ENCODE measurements at places on chromosomes 2 and 18. TPM values are rescaled to one million over a fixed set of nuclear protein-coding genes. Genes with fewer than 3 reads are reported as not detected.

- H3K4me1 ChIP-seq, result no peaks in the 10 kb centered on the region
- no peak overlapping the region for H3K4me3 ChIP-seq
- H3K27ac ChIP-seq, result no peak overlapping the region
- H3K36me3 ChIP-seq, result no peaks in the 10 kb centered on the region
Measured at GRCh38 chr2:191670787-191671186, 7.1 kb upstream of the NABP1 start.

DNA sequence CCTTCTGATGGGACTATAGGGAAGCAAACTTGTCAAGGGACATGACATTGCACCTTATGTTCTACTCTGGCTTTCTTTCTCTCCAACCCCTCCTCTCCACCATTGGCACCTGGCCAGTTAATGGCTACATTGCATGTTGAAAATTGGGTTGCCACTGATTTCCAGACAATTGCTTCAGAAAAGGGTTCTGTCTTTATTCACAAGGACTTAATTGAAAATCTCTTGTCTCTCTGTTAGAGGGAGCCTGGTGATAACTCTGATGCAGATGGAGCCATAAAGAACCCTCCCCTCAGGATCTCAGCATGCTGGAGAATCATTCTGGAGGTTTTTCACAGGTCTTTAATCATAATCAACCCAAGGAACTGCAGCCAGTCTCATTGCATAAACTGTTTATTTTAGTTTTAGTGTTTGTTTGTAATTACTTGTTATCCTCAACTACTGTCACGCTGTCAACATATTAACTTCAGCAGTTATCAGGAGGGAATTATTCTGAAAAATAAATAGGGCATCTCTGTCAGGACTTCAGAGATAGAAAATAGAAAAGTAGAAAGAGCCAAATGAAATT lies 316.8 kb downstream of the RIT2 start:
- H3K27me3 ChIP-seq, result no peaks in the 10 kb centered on the region
- no peak for DNase-seq
- H3K27ac ChIP-seq, result no peak overlapping the region

DNA sequence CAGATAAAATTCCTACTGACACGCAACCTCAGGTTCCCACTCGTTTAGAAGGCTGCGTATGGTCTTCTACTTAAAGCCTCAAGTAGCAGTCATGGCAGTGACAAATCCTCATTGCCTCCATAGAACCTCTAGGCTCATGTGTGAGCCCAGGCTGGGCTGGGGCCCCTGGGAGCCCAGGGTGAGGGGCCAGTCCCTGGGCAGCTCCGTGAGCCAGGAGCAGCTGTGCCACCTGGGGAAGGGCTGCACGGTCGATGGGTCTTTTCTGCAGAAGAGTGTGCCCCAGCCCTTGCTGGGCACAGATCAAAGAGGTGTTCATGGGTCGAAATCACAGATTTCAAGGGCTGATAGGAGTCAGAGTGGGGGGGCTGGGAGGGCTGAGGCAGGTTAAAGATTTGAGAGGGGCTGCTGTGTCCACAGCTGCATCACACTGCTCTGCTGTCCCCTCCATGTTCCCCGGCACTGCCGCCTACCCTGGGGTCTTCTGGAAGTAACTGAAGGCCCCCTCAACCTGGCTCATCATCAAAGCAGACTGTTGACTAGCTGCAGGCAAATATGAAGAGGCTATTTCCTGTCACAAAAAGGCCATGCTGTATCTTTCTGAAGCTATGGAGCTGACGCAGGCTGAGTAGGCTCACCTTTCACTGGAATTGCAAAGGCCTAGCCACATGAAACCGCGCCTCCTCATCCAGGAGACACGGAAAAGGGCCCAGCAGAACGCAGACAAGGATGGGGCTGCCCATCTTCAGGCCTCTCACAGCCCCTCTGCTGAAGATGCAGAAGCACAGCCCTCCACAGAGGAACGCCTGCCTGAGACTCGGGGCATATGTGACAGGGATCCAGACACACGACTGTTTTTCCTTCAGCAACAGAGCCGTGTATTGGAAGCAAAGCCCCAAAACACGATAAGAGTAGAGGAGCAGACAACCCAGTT lies 35.7 kb upstream of the ALPP start:
- no peak overlapping the region for H3K4me3 ChIP-seq
- H3K4me1 ChIP-seq, result no peaks in the 10 kb centered on the region
- no peaks in the 10 kb centered on the region for H3K36me3 ChIP-seq
- DNase-seq, result no peak
- H3K27ac ChIP-seq, result no peak overlapping the region

The FAM98A gene
- total RNA-seq, result 56.1 TPM

- H3K36me3 ChIP-seq, result no peaks in the 10 kb centered on the region
- no peaks in the 10 kb centered on the region for H3K27me3 ChIP-seq
- no peak for DNase-seq
- H3K27ac ChIP-seq, result no peak overlapping the region
- no peak overlapping the region for H3K4me3 ChIP-seq
Measured at GRCh38 chr2:211133766-211134165, 577.4 kb downstream of the CPS1 start.

DNA sequence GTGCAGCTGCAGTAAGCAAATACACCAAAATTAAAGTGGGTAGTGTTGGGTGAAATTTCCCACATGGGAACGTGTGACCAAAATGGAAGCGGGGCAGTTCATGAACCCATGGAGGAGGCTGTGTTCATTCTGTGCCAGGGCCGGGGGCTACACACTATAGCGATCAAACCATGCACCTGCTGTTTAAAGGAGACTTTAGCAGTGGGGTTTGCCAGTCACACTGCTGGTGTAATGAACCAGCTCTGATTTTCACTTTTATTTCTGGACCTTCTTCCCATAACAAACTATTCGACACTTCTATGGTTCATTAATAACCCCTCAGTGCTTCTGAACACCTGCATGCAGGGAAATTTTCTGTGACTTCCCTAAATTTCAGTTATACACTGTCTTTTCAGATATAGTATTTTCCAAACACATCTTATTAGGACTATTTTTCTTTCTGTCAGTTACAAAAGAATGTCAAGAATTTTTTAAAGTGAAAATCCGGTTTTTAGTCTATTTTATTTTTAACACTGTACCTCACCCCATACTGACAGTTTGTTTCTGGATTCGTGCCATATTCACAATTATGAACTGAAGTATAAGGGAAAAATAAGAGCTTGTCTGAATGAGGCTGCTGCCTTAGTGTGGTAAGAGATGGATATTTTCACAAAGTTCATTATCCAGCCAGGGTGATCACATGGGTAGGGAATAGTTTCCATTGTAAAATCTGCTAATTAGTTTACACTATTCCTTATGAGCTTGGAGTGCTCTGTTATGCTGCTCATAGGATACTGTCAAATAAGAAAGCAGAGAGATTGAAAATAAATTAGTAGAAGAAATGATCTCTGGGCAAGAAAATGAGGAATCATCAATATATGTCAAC lies 111.3 kb upstream of the CAVIN2 start:
- H3K27me3 ChIP-seq, result no peaks in the 10 kb centered on the region
- no peak for DNase-seq
- H3K36me3 ChIP-seq, result no peaks in the 10 kb centered on the region
- no peaks in the 10 kb centered on the region for H3K4me1 ChIP-seq
- H3K27ac ChIP-seq, result no peak overlapping the region

- no peak overlapping the region for H3K27ac ChIP-seq
- H3K36me3 ChIP-seq, result no peaks in the 10 kb centered on the region
- H3K4me3 ChIP-seq, result no peak overlapping the region
- peaks cover 4% of the 10 kb centered on the region for H3K4me1 ChIP-seq
- H3K27me3 ChIP-seq, result no peaks in the 10 kb centered on the region
Measured at GRCh38 chr2:241849616-241850543, 8.8 kb downstream of the PDCD1 start.

The SPATS2L gene
- 29.1 TPM for total RNA-seq

DNA sequence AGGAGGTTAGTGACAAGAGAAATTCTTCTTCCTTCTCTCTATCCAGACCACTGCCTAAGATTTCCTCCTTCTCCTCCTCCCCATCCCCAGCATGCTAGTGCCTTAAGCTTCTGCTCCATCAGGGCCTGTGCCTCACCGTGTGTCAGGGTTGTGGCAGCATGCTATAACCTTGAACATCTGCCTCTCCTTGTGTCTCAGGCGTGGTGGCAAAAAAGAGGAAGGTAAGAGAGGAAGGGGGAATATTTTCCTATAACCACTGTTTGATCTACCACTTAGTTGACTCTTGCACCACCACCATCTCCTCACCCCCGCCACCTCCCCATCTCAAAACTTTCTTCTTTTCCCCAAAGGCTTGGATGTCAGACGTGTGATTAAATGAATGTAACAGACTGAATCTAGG lies 38.3 kb upstream of the PEX13 start:
- no peaks in the 10 kb centered on the region for H3K36me3 ChIP-seq
- no peak for DNase-seq
- H3K27me3 ChIP-seq, result no peaks in the 10 kb centered on the region
- no peak overlapping the region for H3K4me3 ChIP-seq
- no peak overlapping the region for H3K27ac ChIP-seq

The SCG2 gene
- total RNA-seq, result 0.78 TPM
